ENCODE measurements at places on chromosomes 6 and 20.

DNA sequence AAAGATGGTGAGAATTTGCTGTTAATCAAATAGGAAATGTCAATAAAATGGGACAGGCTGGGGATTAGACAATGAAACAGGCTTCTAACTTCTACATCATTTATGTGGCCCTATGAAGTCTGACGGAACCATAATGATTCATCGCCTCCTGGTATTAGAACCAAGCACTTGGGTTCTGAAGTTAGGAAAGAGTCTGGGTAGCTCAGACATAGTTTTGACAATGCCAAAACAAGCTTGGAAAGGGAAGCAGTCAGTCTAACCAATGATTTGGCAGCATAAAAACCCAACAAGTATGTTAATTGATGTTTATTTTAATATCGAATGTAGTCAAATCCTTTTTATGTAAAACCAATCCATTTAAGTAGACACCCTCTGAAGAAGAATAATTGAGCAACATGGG, 160.8 kb upstream of the RSPO3 start:
- no peak for DNase-seq

GRCh38 chr6:17935188-17936149, 52.0 kb downstream of the KIF13A start:
- DNase-seq, result no peak

GRCh38 chr6:139355172-139355571, 19.3 kb downstream of the CITED2 start:
- no peak for DNase-seq

- DNase-seq, result no peak
Observed at GRCh38 chr20:20503777-20504530, 136.1 kb downstream of the INSM1 start.

GRCh38 chr6:133131621-133132465, 109.3 kb upstream of the EYA4 start:
- DNase-seq, result no peak

DNA sequence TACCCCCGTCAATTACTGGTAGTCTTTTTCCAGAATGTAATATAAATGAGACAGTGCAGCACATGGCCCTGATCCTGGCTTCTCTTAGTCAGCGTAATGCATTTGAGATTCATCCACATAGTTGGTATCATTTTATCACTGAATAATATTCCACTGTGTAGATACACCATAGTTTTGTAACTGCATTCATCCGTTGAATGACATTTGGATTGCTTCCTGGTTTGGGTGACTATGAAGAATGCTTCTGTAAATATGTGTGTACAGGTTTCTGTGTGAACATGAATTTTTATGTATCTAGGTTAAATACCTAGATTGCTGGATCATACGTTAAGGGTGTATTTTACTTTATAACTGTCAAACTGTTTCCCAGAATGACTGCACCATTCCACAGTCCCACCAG, 62.6 kb upstream of the STMND1 start:
- DNase-seq, result no peak

GRCh38 chr20:1861347-1861976, 33.7 kb upstream of the SIRPA start:
- DNase-seq, result no peak

- no peak for DNase-seq
Observed at GRCh38 chr20:49656304-49656703, 57.4 kb downstream of the B4GALT5 start.

- no peak for DNase-seq
Observed at GRCh38 chr6:157187182-157188083, 135.9 kb downstream of the TMEM242 start.

GRCh38 chr6:31354864-31355582, 2.0 kb downstream of the HLA-B start:
- no peak for DNase-seq

- DNase-seq, result no peak
Observed at GRCh38 chr6:108222504-108222903, 38.3 kb downstream of the SNX3 start.

- DNase-seq, result no peak
Observed at GRCh38 chr6:31723980-31724691, 963 bp downstream of the MPIG6B start.

DNA sequence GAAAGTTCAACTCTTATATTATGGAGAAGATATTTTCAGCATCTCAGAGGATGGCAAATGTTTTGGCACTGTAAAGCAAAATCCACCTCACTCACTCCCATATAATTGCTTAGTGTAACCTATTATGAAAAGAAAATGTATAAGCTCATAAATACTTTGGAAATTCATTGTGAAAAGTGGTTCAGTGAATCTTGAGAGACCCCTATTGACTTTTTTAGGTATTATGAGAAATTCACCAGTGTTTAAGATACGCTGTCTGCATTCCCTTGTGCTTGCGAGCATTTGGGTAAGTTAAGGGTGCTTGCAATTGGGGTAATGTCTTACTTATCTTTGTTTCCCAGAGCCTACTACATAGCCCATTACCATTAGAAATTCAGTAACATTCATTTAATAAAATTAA, 66.3 kb upstream of the BMP5 start:
- no peak for DNase-seq

GRCh38 chr20:60822699-60823607, 429.1 kb upstream of the CDH4 start:
- no peak for DNase-seq

- DNase-seq, result no peak
Observed at GRCh38 chr20:32168184-32168910, 39.2 kb downstream of the PLAGL2 start.

GRCh38 chr6:91626911-91627310, 1040.0 kb upstream of the MAP3K7 start:
- DNase-seq, result no peak

GRCh38 chr6:42704937-42705374, 17.4 kb downstream of the PRPH2 start:
- DNase-seq, result no peak

DNA sequence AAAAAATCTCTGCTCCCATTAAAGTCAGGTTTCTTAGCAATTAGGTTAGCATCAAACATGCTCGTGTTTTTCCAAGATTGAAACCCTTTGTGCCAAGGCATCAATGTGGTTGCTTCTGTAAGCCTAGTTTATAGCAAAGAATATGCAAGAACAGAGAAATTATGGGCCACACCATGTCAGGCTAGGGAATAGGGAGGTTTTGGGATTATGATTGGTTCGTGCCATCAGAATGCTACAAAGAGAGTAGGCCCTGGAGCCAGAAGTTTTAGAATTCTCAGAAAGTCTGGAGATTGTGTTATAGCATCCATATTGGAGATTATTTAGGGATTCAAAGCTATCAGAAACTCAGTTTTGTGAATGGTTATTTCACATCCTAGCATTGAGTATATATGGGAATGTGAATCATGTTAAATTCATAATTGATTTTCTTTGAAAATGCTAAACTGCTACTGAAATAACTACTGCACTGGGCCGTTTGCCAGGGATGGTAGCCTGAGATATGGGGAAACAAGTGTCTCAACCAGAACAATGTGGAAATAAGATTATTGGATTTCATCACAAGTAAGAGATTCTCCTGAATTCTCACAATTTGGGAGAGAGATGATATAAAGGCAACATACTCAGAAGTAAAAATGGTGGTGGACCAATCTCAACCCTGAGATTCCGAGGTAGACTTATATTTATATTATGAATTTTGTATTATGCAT, 45.3 kb downstream of the ZNF292 start:
- no peak for DNase-seq

DNA sequence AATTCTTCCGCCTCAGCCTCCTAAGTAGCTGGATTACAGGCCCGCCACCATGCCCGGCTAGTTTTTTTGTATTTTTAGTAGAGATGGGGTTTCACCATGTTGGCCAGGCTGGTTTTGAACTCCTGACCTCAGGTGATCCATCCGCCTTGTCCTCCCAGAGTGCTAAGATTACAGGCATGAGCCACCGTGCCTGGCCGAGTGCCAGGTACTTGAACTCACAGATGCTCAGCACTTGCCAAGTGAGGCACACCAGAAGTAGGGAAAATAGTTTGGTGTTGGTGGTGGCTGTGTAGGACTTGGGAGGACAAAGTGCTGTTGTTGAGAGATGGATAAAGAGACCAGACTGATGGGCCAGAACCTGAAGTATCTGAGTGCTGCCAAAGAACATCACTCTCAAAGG, 40.0 kb upstream of the MBOAT1 start:
- DNase-seq, result no peak

DNA sequence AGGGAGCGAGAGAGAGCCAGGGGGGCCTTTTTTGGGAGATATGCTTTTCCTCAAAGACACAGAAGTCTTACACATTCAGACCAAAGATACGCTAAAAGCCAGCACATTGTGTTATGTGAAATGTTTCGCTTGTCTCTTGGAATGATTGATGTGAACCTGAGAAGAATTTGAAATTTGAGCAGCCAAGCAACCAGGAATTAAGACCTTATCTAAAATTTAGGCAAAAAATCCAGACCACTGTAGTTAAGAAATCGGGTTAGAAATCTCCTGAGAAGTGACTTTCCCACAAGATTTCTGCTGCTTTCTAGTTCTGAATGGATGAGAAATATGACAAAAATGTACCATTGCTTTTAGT, 223.2 kb upstream of the GMDS start:
- DNase-seq, result no peak

- no peak for DNase-seq
Observed at GRCh38 chr20:8335495-8336195, 203.6 kb downstream of the PLCB1 start.

DNA sequence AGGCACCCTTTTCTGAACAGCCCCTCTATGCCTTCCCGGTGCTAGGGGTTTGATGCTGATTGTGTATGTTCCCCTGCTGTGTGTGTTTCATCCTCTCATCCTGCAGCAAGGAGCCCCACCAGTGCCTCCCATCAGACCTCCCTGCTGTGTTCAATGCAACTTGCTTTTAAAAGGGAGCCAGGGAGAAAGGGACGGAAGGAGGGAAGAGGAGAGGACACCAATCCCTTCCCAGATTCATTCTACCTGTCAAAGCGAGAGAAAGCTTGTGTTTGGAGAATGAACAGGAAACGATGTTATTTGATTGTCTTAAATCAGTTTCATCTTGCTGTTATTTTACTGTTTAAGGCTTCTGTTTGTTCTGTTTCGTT, 259.2 kb downstream of the ADGB start:
- DNase-seq, result no peak

Data from activated CD4-positive, CD25-positive, alpha-beta regulatory T cell treated with anti-CD3 and anti-CD28 coated beads, Interleukin-2, amount 50 U/mL, for 16 hours (primary cell).